ENCODE measurements at places on chromosomes 6 and 20.

GRCh38 chr20:46226602-46227001 lies 81.7 kb downstream of the CDH22 start:
- no peak for DNase-seq

DNA sequence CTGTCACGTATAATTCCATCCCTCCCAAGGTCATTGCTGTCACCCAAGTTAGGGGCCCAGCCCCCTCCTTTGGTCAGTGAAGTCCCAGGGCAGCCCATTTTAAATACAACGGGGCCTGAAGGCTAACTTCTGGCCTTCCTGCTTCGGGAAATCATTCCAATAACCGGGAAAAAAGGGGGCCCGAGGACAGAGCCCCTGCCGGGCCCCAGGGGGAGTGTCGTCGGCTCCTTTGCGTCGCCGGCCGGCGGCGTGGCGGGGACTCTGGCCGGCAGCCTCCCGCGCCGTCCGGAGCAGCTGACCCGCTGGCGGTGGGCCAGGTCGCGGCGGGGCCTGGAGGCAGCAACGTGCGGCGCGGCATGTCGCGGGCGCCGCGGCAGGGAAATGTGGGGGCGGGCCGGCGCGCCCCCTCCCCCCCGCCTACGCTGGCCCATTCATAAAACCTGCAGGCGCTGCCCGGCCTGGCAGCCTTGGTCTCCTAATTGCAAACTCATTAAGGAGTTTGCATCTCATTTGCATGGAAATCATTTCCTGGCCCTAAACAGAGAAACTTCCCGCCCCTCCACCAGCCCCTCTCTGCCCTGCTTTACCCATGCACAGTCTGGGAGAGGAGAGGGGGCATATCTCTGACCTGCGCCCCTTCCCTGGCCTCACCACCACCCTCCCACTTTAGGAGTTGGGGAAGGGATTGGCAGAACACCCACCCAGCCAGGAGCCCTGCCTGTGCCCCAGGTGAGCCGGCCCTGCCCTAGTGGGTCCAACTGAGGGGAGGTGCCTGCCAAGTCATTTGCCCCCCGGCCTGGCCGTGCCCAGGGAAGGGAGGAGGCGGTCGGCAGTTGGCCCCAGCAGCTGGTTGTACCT lies 50.7 kb downstream of the MRPL14 start:
- no peak for DNase-seq

DNA sequence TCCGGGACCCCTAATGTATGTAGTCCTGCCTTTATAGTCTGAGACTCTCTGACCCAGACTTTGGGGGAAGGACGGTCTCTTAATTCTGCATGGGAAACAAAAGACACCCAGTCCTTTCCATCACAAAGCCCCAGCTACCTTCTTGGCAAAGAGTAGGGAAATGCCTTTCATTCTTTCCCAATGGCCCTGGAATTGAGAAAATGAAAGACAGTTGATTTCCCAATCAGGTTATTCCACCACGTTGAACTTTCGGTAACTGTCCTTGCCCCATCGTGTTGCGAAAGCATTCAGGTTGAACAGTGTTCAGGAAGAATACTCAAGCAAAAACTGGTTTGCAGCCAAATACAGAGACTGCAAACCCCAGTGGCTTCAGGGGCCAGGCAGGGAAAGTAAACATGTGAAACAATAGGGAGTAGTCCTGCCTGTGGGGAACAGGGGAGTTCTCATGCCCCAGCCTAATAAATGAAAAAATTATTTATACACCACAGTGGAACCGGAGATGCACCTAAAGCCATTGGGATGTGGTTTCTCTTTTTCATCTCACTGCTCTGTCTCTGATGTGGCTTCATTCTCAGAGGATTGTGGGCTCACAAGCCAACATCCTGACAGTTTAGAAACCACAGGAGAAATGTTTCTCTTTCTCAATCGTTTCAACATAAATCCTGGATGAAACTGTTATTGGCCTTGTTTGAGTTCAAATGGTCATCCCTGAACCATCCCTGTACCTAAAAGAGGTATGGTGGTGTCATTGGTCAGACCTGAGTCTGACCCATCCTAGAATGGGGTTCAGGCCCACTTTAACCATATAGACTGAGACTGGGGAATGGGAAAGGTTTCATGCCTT lies 44.2 kb upstream of the SLC9A8 start:
- no peak for DNase-seq

DNA sequence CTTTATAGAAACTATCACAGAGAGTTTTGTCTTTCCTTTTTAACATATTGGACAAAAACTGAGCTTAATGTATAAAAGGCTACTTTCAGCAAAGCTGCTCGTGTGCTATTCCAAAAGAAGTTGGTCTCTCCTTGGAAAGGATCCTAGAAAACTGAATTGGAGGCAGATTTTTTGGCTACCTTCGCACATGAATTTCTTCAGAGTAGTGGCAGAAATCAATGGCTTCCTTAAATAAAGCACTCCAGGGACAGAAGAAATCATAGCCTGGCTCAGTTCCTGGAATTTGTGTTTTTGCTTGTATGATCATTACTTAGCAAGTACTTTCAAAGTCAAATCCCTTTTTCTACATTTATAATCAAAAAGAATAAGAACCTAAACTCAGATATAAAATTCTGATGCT lies 780.3 kb downstream of the PHF3 start:
- no peak for DNase-seq

DNA sequence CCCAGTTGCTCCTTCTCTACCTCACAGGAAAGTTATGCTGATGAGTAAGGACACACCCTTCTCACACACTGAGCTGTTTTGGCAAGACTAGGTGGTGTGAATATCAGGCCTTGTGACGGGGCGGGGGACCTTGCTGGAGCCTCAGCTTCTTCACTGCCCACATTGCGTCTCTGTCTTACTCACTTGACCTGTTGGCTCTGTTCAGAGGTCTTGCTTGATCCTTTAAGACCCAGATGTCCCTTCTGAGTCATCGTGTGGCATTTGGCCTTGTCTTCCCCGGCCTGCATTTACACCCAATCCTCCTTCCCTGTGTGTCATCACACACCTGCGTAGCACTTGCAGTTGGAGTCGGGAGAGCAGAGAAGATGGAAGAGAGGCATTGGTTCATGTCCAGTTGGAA lies 8.3 kb upstream of the PRND start:
- no peak for DNase-seq

DNA sequence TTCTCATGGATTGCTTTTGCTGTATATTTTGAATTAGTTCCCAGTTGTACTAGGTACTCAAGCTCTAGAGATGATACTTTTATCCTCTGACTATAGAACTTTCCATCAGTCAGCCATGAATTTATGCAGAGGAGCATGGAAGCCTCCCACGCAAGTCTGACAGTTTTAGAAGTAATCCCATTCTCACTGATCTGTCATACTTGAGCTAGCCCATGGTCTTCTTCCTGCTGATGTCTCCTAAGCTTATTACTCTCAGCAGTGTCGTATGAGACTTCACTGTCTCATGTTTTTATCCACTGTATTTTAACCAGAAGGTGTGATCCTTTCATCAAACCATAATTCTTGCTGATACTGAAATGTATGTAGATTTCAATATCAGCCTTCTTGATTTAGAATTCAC lies 715.2 kb upstream of the MARCKS start:
- no peak for DNase-seq

Measured in activated effector memory CD4-positive, alpha-beta T cell treated with Interleukin-2 at 50 U/mL for 16 hours (primary cell).